CD4-positive, alpha-beta T cell treated with Interleukin-10 for 1 hour (primary cell): ENCODE measurements at places on chromosomes 7 and 10.

GRCh38 chr7:22329816-22330524 is 27.0 kb downstream of the RAPGEF5 start:
- no peak for DNase-seq

GRCh38 chr10:110147961-110148360 is 59.4 kb upstream of the MXI1 start:
- no peak for DNase-seq

DNA sequence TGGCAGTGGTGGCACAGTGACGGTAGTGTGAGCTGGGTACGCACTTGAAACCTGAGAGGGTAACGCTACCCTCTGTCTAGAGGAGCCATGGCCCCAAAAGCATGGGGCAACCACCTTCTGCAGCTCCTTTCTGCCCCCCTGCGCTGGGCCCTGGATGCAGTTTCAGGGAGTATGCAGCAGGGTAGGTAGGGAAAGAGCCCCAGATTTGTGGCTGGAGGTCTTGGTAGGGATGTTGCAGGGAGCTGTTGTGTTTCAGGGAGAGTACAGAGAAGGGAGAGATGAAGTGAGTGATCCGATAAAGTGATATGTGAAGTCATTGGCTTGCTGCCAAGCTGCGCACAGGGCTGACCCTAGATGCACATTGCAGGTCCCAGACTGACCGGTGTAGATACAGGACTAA is 2.7 kb upstream of the PGAM2 start:
- DNase-seq, result no peak

- DNase-seq, result no peak
These were observed 673.2 kb downstream of the XPNPEP1 start for GRCh38 chr10:109250152-109250551.

DNA sequence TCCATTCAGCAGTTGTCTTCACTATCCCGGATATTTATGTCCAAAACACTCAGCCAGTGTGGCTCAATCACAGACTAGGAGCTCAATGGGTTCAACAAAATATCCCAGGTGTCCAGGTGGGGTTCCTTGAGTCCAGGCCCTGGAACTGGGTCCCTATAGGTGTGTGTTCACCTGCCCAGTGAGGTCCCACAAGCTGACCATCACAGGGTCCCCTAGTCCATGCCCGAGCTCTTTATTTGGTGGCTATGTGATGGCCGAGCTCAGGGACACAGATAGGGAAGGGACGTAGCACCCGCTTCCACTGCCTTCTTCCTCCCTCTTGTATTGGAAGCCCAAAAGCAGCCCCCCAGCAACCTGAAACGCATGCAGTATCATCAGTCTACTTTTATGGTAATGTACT is 78.9 kb upstream of the DDC start:
- no peak for DNase-seq

DNA sequence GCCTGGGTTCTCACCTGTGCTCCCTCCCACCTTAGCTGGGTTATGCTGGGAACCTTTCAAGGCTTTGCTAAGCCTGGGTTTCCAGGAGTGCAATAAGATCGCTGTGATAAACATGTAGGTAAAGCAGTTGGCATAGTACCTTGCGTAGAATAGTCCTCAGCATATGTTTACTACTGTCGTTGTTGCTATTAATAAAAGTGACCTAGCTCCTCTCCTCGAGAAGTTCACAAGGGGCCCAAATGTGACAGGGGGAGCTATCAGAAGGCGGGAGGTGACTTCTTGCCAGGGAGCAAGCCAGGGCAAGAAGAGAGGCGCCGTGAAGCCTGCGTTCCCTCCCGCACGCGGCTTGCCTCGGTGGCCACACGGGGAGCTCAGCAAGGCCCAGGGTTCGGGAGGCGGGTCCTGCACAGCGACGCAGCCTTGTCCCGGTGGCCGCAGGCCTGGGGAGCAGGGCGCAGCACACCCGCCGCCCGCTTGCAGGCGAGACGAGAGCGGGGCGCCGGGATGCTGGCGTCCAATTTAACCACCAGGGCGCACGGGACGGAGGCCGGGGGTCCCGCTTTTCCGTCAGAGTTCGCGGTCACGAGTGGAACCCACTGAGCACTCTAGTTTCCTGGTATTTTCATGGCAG is 106.2 kb downstream of the SNX10 start:
- DNase-seq, result no peak

DNA sequence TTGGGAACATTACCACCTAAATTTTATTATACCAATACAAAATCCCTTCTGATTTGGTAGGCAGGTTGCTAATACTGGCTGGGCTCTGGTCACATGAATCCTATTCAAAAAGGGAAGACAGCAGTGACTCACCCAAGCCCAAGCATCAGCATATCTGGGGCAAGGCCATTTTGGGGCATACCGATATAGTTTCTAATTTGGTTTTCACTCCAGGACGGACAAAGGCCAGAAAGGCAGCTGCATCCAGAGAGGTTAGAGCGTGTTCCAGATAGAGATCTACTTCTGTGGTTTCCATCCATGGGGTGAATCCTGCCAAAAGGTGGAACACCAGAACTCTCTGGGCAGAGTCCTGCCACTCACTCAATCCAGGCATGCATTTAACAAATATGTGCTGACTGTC is 335.8 kb downstream of the ELMO1 start:
- DNase-seq, result no peak

GRCh38 chr7:73876973-73877372 is 16.0 kb downstream of the TMEM270 start:
- no peak for DNase-seq

- no peak for DNase-seq
These were observed 19.3 kb downstream of the IQCE start for GRCh38 chr7:2577914-2578680.

DNA sequence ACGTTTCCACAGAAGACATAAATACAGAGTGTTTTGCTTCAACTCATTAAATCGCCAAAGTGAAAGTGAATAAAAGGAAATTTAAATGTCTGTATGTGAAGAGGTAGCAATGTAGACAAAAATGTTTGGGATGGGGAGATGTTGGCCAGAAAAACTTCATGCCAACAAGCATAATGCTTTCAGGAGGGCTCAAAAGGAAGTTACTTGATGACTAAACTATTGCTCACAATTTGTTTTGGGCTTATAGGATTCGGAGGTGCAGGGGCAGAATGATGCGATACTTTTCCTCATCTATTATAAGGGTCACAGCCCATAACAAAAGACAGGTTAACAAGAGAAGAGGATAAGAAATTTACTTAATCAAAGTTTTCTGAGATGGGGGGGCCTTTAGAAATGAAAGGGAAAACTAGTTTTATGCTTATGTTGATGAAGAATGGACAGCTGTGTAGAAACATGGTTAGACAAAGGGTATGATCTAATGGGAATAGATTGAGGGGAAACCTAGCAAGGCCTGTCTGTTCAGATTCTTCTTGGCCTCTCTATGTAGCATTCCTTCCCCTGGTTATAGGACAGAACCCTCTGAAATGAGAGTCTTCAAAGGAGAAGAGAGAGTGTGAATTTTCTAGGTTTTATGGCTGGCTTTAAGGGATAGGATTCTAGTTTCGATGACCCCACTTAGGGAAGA is 898.6 kb downstream of the LRMDA start:
- DNase-seq, result no peak

DNA sequence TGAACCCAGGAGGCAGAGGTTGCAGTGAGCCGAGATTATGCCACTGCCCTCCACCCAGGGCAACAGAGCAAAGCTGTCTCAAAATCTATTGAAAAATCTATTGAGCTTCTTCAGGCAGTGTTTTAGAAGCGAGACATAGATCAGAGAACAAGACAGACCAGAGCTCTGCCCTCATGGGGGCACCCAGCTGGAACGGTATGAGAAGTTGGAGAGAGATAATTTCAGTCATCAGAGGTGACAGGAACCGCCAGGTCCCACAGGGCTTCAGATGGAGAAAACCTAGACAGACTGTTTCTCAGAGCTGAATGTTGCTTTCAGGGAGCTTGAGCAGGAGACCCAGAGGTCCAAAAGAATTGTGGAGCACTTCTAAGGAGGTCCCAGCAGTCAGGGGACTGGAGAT is 14.2 kb upstream of the GTF2IRD1 start:
- no peak for DNase-seq

- DNase-seq, result no peak
These were observed 50.1 kb downstream of the NSUN6 start for GRCh38 chr10:18601321-18601720.

DNA sequence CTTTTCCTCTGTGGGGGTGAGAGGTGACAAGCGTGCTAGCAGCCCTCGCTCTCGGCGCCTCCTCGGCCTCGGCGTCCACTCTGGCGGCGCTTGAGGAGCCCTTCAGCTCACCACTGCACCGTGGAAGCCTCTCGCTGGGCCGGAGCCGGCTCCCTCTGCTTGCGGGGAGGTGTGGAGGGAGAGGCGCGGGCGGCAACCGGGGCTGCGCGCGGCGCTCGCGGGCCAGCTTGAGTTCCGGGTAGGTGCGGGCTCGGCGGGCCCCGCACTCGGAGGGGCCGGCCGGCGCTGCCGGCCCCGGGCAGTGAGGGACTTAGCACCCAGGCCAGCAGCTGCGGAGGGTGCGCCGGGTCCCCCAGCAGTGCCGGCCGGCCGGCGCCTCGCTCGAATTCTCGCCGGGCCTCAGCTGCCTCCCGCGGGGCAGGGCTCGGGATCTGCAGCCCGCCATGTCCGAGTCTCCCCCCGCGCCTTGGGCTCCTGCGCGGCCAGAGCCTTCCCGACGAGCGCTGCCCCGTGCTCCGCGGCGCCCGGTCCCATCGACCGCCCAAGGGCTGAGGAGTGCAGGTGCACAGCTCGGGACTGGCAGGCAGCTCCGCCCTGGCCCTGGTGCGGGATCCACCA is 352.8 kb upstream of the PODXL start:
- DNase-seq, result no peak

DNA sequence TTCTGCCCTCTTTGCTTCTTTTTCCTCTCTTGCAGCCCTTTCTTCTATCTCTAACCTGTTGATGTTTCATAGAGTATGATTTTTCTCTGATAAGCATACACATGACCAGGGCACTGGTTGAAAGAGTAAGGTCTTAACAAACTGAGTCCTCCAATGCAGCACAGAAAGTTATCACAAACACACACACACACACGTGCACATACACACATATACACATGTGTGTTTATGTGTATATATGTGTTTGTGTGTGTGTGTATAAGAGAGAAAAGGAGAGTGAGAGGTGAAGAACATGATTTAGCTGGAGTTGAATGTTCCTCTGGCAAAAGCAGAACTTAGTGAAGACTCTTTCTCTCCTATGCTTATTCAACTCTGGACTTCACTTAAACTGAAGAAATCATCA is 130.0 kb downstream of the KLF6 start:
- DNase-seq, result no peak

DNA sequence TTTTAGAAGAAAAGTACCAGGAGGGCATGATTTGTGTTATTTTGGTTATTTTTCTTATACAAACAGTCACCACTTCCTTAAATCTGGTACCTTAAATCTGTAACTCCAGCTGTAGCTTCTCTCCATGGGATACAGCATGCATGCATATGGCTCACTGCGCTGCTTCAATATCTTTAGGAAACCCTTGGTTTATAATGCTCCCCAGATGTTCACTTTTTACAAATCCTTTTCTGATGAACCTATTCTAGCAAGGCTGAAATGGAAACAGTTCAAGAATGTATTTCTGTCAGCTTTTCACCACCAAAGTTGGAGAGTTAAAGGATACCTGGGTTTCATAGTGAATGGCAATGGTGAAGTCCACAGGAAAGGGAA is 50.9 kb downstream of the LAMB4 start:
- no peak for DNase-seq

- DNase-seq, result no peak
These were observed 212.1 kb upstream of the PRSS58 start for GRCh38 chr7:142469696-142470543.

GRCh38 chr7:141838581-141838980 is 2.7 kb downstream of the PRSS37 start:
- DNase-seq, result no peak

- no peak for DNase-seq
These were observed 22.6 kb upstream of the TRIM8 start for GRCh38 chr10:102621443-102622325.
